ENCODE measurements at places on chromosomes 1 and 21.

DNA sequence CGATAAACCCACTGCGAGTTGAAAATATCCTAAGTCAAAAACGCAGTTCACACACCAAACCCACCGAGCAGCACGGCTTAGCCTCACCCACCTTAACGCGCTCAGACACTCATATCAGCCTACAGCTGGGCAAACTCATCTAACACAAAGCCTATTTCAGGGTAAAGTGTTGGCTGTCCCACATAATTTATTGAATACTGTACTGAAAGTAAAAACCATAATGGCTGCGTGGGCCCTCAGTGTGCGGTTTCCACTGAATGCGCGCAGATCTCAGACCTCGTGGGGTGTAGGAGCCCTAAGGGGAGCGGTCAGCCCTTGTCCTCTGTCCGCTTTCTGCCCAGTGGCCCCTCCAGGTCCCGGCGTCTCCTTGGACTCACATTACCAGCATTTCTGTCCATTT, 157.6 kb upstream of the ARHGEF16 start:
- no peak for DNase-seq

- no peak for DNase-seq
These were observed 73.5 kb upstream of the NGF start for GRCh38 chr1:115411371-115412063.

GRCh38 chr1:234331507-234331906, 41.7 kb upstream of the COA6 start:
- no peak for DNase-seq

DNA sequence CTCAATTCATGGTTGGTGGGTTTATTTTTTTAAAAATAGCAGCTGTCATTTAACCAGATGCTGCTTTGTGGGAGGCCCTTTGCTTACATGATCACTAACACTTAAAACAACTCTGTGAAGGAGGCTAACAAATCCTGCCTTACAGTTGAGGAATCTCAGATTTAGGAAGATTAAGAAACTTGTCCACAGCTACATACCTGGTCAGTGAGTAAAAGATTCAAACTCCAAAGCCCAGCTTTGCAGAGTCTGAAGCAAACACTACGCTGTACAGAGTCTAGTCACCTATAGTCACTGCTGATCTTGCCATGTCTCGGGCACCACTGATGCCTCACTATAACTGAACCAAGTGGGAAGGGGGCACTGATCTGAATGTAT, 535.4 kb downstream of the SMYD3 start:
- no peak for DNase-seq

GRCh38 chr1:156767879-156768604, 707 bp downstream of the PRCC start:
- DNase-seq: no peak

DNA sequence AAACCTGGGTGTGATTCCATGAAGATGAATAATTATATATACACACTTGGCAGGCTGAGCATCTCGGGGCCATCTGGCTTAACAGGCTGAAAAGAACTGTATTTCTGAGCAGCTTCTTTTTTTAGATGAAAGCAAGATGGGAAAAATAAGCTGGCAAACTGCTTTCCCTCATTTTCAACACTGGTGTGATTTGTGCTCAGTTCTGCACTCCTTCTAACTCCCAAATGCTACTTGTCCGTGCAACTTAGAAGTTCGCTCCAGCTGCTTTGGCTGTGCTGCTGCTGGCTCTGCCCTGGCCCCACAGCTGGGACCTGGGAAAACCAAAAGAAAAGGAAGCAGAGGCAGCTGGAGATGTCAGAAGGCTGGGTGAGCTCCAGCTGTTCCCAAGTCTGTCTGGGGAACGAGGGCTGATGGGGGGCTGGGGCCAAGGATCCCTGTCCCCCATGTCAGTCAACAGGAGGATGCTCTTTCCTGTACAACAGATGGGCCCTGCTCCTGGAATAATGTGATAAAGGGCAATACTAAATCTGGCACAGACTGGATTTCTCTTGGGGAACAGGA, 44.9 kb downstream of the PAFAH2 start:
- DNase-seq: no peak

DNA sequence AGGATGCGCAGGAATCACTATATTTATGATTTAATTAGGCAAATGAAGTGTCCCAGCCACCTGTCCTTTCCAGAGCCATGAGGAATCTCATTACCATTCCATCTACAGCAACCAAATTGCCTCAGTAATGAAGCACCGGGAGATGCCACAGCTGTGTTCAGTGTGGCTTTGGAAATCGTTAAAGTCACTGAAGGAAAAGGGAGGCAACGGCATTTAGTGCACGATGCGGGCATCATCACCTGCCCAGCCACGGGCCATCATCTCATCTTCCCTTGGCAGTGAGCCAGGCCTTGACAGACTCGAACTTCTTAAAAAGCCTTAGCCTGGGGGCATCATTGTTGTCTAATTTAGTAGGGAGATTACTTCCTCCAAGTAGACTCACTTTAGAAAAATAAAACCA, 67.8 kb downstream of the CNIH3 start:
- no peak for DNase-seq

GRCh38 chr1:97603218-97603617, 317.6 kb downstream of the DPYD start:
- no peak for DNase-seq

- DNase-seq: no peak
These were observed 12.5 kb upstream of the KCNA2 start for GRCh38 chr1:110618668-110619067.

DNA sequence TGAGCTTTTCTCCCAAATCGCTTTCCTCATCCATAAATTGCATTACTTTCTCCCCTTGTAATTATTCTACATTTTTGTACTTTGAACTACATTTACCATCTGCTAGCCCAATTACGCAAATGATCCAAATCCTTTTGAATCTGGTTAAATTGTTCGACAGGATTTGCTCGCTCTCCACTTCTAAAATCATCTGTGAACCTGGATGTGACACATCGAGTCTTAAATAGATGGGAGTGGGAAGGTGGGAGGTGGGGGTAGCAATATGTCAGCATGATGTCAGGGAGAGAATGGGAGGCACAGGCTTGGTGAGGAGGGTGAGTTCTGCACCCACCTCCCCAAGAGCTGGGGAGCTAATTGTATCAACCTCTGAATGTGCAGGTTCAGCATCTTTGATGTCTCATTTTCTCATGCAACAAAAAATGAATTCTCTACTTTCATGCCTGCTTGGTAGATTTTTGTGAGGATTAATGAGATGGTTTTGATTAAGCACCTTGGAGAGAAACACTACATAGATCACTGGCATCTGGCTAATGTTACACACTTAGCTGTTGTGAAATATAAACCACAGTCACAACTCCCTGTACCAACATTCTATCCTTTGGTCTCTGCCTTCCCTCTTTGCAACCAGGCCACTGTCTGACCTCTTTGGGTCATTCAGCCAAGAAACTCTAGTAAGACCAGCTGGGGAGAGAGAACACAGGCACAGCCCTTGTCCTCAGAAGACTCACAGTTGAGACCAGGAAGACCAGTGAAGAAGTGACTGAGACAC, 165.1 kb downstream of the DAB1 start:
- no peak for DNase-seq

DNA sequence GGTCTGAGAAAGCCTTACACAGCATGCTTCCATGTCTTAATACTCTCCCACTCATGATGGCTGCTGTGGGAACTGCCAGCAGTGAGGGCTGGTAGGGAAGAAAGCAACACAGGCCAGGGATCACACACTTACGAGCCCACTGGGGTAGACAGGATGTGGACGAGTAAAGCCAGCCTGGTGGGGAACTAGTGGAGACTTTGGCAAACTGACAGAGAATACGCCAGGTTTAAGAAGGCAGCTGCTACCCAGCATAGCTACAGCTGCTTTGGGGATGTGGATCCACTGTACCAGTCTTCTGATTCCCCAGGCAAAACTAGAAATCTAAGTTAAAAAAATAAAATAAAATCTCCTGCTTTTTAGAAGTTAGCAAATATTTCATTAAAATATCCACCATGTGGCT, 664.0 kb downstream of the SMYD3 start:
- no peak for DNase-seq

DNA sequence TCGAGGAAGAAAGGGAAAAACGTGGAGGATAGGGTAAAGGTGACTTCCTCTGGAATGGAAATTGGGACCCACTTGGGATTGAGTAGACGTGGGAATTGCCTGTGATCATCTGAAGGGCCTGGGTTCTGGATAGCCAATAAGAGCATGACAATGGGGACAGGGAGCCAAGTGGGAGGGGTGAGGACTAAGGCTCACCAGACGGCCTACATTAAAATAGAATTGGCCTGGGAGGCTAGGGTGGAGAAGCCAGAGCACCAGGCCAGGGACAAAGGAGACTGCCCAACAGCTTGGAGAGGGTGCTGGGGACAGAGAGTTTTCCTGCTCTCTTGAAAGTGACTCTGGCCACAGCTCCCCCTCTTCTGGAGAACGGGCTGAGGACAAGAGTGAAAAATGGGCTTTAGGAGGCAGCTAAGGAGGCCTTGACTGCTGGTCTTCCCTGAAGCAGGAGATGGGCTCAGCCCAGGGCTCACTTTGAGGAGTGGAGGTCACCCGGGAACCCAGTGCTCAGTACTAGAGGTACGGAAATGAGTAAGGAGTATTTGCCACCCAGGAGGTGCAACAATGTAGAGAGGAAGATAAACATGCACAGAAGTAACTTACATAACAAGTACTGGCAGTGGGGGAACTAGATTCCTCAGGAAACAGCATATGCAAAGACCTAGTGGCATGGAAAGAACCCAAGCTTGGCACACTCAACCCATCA, 18.8 kb downstream of the INKA2 start:
- DNase-seq: no peak

DNA sequence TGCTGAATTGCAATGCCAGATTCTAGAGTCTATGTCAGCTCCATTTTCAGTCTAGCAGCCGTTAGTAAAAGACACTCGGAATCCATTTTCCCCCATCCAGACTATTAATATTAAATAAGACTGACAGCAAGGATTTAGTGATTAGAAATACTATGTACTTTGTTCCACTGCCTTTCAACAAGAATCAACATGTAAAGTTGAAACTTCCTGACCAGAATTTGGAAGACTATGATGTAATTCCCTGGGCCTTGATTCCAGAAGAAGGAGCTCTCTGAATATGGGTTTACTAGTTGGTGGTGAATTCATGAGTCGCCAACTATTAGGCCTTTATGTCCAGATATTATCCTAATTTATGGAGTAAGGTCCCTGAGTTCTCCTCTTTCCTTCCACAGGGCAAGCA, 24.8 kb downstream of the KDM1A start:
- no peak for DNase-seq

DNA sequence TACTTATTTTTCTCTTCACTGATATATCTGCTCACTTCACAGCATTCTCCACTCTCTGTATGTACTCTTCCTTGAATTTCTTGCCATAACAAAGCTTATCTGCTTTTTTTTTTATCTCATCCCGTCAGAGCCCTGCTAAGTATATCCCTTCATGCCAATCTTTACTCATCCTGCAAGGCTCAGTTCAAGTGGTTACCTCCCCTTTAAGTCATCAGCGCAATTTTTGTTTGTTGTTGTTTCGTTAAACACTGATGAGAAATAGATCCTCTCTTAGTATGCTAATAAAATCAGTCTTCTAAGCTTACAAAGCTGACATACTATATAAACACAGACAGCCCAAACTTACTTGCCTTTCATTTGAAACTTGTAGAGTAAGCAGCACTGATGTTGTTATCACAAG, 17.8 kb downstream of the COL24A1 start:
- no peak for DNase-seq

DNA sequence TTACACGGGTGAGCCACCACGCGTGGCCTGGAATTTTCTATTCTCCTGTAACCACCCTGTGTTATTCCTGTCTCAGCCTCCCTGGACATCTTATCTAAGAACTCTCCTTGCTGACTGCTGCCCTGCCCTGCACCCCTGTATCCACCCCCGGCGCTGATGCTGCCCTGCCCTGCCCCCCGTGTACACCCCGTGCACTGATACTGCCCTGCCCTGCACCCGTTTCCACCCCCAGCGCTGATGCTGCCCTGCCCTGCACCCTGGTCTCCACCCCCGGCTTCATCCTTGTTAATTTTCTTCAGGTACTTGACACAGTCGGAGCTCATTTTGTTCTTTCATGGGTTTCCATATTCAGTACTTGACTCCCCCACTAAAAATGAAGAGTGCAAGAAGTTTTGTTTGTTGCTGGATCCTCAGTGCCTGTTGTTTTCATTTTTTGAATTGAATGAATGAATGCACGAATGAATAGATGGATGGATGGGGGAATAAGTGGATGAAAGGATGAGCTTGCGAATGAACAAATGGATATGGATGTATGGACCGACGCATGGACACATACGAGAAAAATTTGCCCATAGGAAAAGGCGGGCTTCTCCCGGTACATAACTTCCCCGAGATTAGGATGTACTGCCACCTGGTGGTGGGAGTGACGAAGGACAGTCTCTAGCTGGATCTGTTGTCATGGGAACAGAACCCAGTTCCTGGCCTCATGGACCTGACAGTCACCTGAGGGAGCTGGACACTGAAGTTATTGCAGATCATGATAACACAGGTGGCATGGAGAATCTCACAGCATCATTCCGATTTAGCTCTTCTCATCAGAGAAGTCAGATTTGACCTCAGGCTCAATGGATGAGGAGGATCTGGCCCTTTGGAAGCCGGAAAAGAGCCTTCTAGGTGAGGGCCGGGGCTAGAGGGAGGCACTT, 14.9 kb downstream of the AADACL4 start:
- DNase-seq: peak; percentile 73

DNA sequence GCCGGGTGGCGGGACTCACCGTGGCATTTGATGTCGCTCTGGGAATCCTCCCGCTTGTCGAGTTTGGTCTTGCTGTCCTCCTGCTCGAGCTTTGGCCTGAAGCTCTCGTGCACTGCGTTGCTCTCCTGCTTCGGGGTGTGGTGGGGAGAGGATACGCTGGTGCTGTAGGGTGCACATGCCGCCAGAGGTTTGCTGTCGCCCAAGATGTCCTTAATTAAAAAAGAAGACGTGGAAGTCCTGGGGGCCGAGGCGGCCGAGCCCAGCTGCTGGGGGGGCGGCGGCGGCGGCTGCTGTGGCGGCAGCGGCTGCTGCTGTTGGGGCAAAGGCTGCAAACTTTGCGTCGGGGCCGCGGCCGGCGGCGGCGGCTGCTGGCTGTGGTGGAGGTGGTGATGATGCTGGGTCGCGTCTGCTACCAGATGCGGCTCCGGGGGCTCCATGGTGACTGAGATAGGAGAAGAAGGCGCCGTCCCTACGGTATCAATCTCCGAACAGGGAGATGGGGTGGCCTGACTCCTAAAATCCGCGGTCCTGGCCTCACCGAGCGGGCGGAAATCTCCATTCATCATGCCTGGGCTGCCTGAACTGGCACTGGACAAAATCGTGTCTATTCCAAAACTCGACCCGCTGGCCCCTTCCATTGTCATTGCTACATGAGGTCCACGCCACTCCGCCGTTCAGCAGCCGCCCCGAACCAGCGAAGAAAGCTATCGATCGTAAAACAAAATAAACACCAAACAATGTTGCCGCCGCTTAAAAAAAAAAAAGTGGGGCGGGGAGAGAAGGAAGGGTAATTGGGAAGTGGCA, at the start of gene BARHL2:
Gene BARHL2 (minus strand): TSS at position 751 of the 804 bp plus-strand sequence. CDS start 107 bp downstream, at position 644.
- DNase-seq: no peak

DNA sequence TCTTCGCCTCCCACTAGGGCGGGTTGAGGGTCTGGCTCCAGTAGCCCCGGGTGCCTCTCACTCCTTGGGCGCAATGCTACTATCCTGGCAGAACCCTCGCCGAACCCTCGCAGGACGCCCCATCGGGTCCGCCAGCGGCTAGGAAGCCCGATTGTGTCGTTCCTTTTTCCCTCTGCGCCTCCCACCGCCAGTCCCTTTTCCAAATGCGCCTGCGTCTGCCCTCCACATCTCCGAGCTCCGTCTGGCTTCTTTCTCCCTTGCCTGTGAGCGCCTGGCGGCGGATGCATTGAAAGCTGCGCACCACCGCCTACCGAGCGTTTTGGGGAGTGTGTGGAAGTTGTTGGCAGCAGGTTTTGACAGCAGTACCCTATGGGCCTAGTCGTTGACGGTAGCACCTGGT, 1.0 kb upstream of the DIRAS3 start:
- no peak for DNase-seq

GRCh38 chr1:198117267-198117666, 39.5 kb upstream of the NEK7 start:
- DNase-seq: no peak

Measured in stimulated activated CD4-positive, alpha-beta T cell treated with anti-CD3 and anti-CD28 coated beads, Interleukin-2, amount 100 ng/mL, for 48 hours (primary cell).